Activated naive CD8-positive, alpha-beta T cell treated with anti-CD3 and anti-CD28 coated beads for 36 hours (primary cell): ENCODE measurements at places on chromosomes 6 and 20. TPM values are rescaled to one million over a fixed set of nuclear protein-coding genes. Genes with fewer than 3 reads are reported as not detected.

DNA sequence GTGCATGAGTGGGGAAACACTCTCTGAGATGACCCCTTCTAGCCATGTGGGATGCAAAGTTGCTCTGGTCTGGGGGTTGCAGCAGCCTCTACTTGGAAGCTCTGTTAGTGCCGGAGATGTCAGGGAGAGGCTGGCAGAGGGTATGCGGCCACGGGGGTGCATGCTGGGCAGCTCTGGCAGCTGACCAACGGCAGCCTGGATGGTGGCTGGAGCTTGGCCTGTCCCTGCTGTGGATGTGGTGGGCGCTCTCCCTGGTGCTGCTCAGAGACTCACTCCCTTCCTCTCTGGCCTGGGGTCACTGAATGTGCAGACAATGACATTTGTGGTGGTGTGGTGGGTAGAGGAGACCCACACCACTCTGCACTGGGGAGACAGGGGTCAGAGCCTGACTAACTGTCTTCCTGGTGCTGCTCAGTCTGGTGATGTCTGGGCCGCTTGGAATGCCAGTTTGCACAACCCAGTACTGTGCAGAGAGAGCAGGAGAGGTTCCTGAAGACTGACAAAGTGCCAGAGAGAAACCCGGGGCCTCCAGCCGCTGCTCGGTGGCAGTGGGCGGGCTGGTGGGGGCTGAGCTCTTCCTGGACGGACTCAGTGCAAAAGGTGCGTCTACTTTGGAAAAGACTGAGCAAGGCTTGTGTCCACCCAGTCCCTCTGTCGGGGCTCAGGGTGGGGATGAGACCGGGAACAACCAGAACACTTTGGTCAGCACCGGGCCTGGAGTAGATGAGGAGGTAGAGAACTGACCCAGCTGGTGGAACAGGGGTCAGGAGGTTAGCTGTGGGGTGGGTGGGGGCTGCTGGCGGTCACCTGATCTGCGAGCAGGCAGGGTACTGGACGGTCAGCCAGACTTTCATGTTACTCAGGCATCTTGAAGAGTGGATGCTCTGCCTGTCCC is 2.7 kb downstream of the MYT1 start:
- no peaks in the 10 kb centered on the region for H3K36me3 ChIP-seq
- peaks cover 60% of the 10 kb centered on the region for H3K27me3 ChIP-seq
- H3K27ac ChIP-seq: no peak overlapping the region
- DNase-seq: no peak
- no peak overlapping the region for H3K4me3 ChIP-seq

DNA sequence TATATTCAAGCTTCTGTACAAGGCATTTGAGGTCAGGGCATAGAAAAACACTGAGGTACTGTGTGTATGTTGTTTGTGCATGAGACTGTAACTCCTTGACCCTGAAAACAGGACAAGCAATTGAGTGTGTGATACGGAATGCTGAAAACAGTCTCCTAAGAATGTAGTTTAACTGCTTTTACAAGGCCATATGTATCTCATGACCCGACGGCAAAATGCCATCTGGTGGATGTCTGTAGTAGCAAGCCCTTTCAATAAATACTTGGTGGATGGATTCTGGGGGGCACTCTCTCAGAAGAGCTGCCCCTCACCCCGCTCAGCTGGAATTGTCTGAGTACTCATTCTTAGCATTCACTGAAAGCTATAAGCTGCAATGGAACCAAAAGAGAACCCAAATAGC is 69.3 kb upstream of the EYS start:
- no peak overlapping the region for H3K4me3 ChIP-seq
- H3K27ac ChIP-seq: no peak overlapping the region
- H3K36me3 ChIP-seq: no peaks in the 10 kb centered on the region

DNA sequence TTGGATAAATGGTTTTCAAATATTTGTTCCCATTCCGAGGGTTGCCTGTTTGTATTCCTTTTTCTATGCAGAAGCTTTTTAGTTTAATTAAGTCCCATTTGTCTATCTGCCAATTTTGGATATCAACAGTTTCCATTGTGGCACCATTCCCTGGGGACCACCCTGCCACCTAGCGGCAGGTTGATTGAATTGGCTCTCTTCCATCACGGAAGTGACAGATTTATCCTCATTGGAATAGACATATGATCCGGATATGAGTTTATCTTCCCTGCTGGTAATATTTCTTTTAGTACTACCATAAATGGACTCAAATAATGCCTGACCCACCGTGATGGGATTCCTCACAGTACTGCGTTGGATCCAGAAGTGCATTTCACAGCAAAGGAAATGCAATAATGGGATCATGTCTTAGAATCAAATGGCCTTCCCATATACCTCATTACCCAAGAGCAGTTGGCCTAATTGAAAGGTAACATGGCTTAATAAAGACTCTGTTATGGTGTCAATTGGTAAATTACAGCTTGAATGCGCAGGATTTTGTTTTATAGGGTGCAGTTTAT is 327.0 kb downstream of the BMP2 start:
- DNase-seq: peak; percentile 2
- no peak overlapping the region for H3K27ac ChIP-seq
- no peaks in the 10 kb centered on the region for H3K27me3 ChIP-seq
- no peaks in the 10 kb centered on the region for H3K4me1 ChIP-seq
- no peak overlapping the region for H3K4me3 ChIP-seq

- no peak for DNase-seq
- H3K27me3 ChIP-seq: no peaks in the 10 kb centered on the region
- H3K4me3 ChIP-seq: no peak overlapping the region
- H3K4me1 ChIP-seq: peaks cover 2% of the 10 kb centered on the region
- H3K36me3 ChIP-seq: no peaks in the 10 kb centered on the region
Observed at GRCh38 chr6:169912266-169913095, 161.1 kb downstream of the ERMARD start.

NMBR gene
- total RNA-seq: not detected

DNA sequence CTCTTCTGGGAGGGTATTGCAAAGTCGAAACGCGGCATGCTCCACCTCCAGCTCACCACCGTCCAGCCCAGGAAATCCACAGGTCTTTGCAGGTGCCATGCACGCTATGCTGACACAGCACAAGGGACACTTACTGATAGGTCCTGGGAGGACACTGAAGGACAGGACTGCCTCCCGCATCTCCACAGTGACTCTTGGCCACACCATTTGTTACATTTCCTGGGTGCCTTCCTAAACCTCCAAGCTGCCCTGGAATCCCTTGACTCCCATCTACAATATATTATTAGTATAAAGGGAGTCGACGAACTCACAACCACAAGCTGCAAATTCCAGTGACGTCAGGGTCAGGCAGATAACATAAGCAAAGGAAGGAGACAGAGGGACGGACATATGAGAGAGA is 106.9 kb downstream of the JPH2 start:
- H3K4me3 ChIP-seq: no peak overlapping the region
- H3K27me3 ChIP-seq: no peaks in the 10 kb centered on the region
- no peak for DNase-seq
- no peaks in the 10 kb centered on the region for H3K36me3 ChIP-seq

TREML1 gene
- total RNA-seq: not detected

GRCh38 chr6:1473166-1473565 is 83.8 kb downstream of the FOXF2 start:
- H3K4me3 ChIP-seq: no peak overlapping the region
- peaks cover 10% of the 10 kb centered on the region for H3K27me3 ChIP-seq
- H3K4me1 ChIP-seq: peaks cover 6% of the 10 kb centered on the region
- H3K36me3 ChIP-seq: no peaks in the 10 kb centered on the region

DNA sequence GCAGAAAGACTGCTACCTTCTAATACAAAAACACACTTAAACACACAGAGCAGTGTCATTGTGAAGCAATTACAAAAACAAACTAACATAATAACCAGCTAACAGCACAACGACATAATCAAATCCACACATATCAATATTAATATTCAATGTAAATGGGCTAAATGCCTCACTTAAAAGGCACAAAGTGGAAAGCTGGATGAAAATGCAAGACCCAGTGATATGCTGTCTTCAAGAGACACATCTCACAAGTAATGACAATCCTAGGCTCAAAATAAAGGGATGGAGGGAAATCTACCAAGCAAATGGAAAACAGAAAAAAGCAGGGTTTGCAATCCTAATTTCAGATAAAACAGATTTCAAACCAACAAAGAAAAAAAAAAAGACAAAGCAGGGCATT is 67.8 kb upstream of the HTR1E start:
- no peaks in the 10 kb centered on the region for H3K4me1 ChIP-seq
- no peaks in the 10 kb centered on the region for H3K36me3 ChIP-seq
- no peaks in the 10 kb centered on the region for H3K27me3 ChIP-seq
- H3K4me3 ChIP-seq: no peak overlapping the region
- H3K27ac ChIP-seq: no peak overlapping the region

DACT2 gene
- total RNA-seq: not detected

- H3K4me1 ChIP-seq: no peaks in the 10 kb centered on the region
- no peaks in the 10 kb centered on the region for H3K27me3 ChIP-seq
- DNase-seq: no peak
- H3K36me3 ChIP-seq: peaks cover 34% of the 10 kb centered on the region
- H3K27ac ChIP-seq: no peak overlapping the region
Observed at GRCh38 chr6:88899569-88900316, 63.7 kb downstream of the RNGTT start.

OGFR gene
- total RNA-seq: 69.9 TPM

- H3K27me3 ChIP-seq: no peaks in the 10 kb centered on the region
- H3K4me1 ChIP-seq: no peaks in the 10 kb centered on the region
- no peak for DNase-seq
- H3K4me3 ChIP-seq: no peak overlapping the region
Observed at GRCh38 chr6:48826901-48827701, 636.0 kb downstream of the MMUT start.

PRSS16 gene
- 0.38 TPM for total RNA-seq

CBFA2T2 gene
- 6.7 TPM for total RNA-seq

DNA sequence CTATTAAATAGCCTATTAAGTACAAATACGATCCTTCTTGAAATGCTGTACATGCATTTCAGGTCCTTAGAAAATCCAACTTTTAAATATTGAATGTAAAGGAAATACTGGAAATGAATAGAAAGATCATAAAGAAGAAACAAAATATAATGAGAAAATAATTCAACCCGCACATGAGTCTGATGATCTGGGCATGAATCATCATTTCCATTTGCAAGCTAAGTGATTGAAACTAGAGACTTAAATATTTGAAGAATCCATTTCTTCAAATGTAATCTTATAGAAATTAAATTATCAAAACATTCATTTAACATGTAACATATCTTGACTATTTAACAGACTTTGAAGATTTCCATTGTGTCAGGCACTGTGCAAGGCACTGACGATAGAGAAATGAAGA is 977.0 kb downstream of the TFAP2A start:
- DNase-seq: no peak
- H3K4me1 ChIP-seq: no peaks in the 10 kb centered on the region
- H3K36me3 ChIP-seq: no peaks in the 10 kb centered on the region
- no peak overlapping the region for H3K4me3 ChIP-seq

- peaks cover 4% of the 10 kb centered on the region for H3K36me3 ChIP-seq
- H3K4me3 ChIP-seq: no peak overlapping the region
- no peak for DNase-seq
- no peaks in the 10 kb centered on the region for H3K27me3 ChIP-seq
- H3K27ac ChIP-seq: no peak overlapping the region
- peaks cover 10% of the 10 kb centered on the region for H3K4me1 ChIP-seq
Observed at GRCh38 chr6:144197919-144198318, 47.6 kb downstream of the STX11 start.

- peaks cover 11% of the 10 kb centered on the region for H3K4me1 ChIP-seq
- no peak for DNase-seq
- H3K27me3 ChIP-seq: peaks cover 3% of the 10 kb centered on the region
- H3K4me3 ChIP-seq: no peak overlapping the region
- no peaks in the 10 kb centered on the region for H3K36me3 ChIP-seq
Observed at GRCh38 chr6:125947615-125948014, 9.0 kb upstream of the HINT3 start.

DNA sequence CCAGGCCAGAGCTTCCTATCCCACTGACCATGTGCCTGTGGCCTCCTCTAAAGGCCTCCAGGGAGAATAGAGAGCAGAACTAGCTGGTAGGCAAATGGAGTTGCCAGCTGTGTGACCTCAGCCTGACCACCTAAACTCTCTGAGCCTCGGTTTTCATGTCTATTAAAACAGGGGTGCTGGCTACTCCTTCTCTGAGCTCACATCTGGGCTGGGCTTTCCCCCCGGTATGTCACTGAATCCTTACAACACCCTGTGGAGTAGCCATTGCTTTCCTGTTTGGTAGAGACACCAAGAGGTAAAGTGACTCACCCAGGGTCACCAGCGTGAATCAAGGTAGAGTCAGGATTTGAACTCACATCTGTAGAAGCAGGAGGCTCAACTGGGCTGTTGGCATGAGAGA is 132.1 kb downstream of the JPH2 start:
- H3K36me3 ChIP-seq: peaks cover 6% of the 10 kb centered on the region
- H3K27ac ChIP-seq: no peak overlapping the region
- no peaks in the 10 kb centered on the region for H3K27me3 ChIP-seq

GRCh38 chr20:21534453-21534852 is 20.6 kb upstream of the NKX2-2 start:
- peaks cover 27% of the 10 kb centered on the region for H3K27me3 ChIP-seq
- H3K4me3 ChIP-seq: no peak overlapping the region
- H3K36me3 ChIP-seq: no peaks in the 10 kb centered on the region
- no peak for DNase-seq

DNA sequence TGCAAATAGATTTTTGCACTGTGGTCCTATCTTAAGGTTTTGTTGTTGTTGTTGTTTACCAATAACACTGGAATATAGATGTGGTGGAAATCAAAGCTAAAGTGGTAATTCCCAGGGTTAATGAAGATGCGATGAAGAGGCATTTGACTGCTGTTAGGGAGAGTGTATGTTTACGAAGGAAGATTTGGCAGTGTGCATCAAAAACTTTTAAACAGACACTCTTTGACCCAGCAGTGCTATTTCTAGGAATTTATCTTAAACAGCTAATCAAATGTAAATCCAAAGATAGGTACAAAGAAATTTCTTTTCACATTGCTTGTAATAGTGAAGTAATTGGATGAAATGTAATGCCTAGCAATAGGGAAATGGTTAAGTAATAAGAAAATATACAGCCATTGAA is 34.0 kb downstream of the KDM1B start:
- no peak overlapping the region for H3K27ac ChIP-seq
- no peaks in the 10 kb centered on the region for H3K4me1 ChIP-seq
- no peaks in the 10 kb centered on the region for H3K27me3 ChIP-seq
- no peak for DNase-seq
- H3K4me3 ChIP-seq: no peak overlapping the region
